DMS153 (cell line): ENCODE measurements at places on chromosomes 4 and X.

GRCh38 chrX:121093011-121093410 is 45.6 kb downstream of the GLUD2 start:
- no peak for DNase-seq

DNA sequence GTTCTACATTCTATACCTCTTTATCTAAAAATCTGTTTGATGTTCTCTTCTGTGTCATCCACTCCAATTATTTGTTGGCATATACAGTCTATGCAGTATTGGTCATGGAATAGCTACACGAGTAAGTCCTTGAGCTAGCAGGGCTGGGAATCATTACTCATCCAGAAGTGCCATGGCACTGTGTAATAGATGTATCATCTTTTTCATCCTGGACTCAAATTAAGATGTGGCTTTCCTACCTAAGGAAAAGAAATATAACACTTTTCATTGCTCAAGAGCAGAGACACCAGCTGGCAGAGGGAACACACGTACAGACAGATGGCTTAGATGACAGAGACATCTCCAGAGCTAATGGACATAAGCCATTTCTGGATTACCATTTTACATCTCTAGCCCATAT is 159.8 kb downstream of the FAM13A start:
- no peak for DNase-seq

- no peak for DNase-seq
Measured at GRCh38 chr4:22428441-22428840, 87.4 kb downstream of the ADGRA3 start.

DNA sequence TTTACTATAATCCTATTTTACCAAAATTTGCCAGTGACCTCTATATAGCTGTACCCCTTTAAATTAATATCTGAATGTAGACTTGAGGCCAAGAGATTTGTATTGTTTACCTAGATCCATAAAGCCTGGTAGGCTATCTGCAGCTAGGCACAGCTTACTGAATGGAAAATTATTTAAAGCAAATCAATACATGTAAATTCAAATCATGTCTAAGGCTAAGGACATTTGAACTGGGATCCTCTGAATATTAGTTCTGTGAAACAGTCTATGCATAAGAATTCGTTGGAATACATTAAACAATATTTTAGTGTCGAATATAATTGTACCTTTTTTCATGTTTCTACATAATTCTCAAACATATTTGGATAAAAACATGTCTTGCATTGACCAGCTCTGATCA is 1.6 kb downstream of the UGT2A3 start:
- no peak for DNase-seq

DNA sequence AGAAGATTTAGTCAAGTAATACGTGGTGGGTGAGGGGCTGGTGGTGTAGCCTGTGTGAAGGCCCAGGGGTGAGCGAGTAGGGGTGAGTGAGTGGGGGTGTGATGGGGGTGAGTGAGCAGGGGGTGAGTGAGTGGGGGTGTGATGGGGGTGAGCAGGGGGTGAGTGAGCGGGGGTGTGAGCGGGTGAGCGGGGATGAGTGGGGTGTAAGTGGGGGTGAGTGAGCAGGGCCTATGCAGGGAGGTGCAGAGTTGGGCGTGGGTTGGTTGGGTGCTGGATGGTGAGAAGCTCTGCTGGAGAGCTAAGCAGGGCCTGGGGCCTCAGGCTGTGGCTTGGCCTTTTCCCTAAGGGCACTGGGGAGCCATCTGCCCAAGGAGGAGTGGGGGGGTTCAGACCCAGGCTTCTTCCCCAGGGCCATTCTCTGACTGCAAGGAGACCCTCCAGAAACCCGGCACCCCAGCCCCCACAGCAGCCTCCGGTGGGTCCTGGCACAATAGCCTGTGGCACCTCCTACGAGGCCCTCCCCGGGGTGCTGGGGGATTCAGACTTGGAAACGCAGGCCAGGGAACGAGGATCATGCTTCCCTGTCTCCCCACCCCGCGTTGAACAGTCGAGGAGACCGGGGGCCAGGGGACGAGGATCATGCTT is 30.4 kb downstream of the SH3TC1 start:
- no peak for DNase-seq

- no peak for DNase-seq
Measured at GRCh38 chrX:131617182-131617581, 73.3 kb downstream of the OR13H1 start.

DNA sequence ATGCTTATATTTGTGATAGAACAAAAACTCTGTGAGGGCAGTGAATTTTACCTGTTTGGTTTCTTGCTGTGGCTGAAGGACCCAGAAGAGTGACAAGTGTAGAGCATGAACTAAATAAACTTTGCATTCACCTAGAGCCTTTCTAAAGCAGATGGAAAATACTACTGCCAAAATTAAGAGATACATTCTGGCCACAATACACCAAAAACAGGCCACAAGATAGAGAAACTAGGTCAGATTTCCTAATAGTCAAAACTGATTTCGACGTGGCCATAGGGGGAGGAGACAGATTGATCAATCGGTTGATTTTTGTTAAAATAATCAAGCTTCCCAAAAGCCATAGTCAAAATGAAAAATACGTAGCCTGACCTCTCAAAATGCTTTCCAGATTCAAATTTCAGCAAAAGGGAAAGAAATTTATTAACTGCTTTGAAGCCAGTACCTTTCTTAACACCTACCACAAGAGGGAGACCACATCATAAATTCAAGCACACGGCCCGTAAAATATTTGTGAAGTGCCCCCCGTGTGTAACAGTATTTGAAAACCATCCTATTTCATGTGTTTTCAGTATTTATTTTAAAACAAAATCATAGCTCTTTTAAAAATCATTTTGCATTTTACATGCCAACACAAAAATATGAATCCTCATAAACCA is 132.4 kb downstream of the CORIN start:
- DNase-seq: no peak

- DNase-seq: no peak
Measured at GRCh38 chr4:3724319-3725231, 41.6 kb upstream of the ADRA2C start.

- no peak for DNase-seq
Measured at GRCh38 chrX:45557387-45557786, 356.7 kb upstream of the DIPK2B start.

- no peak for DNase-seq
Measured at GRCh38 chr4:77185686-77186085, 28.7 kb downstream of the CCNG2 start.

- DNase-seq: no peak
Measured at GRCh38 chrX:45274576-45274975, 73.9 kb upstream of the DIPK2B start.

GRCh38 chrX:154819771-154820341 is 14.6 kb upstream of the MPP1 start:
- no peak for DNase-seq

DNA sequence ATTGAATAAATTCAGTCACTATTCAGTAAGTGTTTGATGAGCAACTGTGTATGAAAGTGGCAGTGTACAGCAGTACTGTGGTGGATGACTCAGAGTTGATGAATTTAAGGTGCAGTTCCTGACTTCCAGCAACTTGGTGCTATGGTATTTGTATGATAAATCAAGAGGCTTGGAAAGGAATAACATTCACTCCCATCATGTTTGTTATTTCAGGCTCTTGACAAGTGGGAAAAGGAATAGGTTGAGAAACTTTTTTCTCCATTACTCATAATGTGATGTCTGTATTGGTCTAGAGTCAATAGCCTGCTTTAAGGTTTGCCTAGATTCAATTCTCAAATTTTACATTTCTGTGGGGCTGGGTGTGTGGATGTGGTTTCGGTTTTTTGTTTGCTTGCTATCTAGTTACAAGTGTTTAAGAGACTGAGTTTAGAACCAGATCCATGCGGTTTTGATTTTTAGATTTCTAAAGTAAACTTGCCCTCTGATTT is 35.1 kb upstream of the CYP2U1 start:
- no peak for DNase-seq

- DNase-seq: no peak
Measured at GRCh38 chrX:42246814-42247213, 323.5 kb upstream of the CASK start.

DNA sequence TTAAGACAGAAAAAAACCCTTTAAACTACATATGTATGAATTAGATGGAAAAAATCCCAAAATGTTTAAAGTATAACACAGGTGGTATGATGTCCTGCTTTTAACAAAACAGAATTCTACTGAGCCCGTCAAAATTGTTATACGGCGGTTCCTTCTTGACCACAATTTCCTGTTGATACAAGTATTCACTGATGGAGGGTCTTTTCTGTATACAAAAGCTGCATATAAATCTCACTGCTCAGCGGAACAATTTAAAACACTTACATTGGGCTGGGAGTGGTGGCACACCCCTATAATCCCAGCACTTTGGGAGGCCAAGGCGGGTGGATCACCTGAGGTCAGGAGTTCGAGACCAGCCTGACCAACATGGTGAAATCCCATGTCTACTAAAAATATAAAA is 62.4 kb downstream of the RPS6KA3 start:
- DNase-seq: no peak

- DNase-seq: no peak
Measured at GRCh38 chr4:4549534-4549933, 7.7 kb upstream of the STX18 start.

DNA sequence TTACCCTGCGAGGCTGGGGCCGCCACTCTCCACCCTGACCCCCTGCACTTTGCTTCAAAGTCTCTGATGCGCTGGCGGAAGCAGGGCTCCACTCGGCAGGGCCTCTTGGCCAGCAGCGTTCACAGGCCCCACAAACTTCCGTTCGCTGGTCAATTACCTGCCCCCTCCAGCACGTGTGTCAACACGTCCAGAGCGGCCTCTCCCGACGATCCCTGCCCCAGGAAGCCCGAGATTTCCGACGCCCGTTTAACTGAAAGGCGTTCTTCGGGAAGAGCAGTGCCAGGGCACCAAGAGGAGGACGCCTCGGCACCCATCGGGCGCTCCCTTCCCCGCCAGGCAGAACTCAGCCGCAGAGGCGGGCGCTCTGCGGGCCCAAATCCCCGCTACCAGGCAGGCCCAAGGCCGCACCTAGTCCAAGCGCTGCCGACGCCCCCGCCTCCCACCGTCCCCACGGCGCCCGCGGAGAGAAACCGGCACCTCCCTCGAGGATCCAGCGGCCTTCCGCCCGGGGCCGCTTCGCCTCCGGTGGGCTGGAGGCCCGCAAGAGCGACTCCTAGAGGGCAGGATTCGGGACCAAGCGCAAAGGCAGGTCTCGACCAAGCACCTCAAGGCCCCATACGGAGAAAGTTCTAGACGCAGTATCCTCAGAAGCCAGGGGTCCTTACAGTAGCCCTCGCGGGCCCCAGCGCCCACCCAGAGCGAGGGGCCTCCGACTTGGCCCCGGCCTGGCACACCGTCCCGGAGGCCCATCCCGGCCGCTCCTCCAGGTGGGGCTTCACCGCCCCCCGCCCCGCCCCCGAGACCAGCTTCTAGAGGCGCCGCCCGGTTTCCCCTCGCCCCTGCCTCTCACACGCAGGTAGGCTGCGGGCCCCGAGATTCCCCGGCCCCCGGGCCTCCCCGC is 586 bp downstream of the BCAP31 start:
- peak; percentile 16 for DNase-seq

DNA sequence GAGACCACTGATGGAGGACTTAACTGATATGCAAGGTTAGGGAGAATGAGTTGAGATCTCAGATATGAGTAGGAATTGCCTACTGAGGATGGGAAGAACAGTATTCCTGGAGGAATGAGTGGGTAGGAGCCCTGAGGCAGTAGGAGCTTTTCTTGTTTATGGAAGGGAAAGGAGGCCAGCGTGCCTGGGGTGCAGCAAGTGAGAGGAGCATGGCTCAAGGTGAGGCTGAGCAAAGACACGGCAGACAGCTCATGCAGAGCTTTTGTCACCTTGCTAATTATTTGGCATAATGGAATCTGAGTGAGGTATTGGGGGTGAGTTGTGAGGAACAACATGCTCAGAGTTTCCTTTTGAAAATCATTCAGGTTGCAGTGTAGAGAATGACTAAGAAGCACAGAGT is 65.3 kb upstream of the IBSP start:
- no peak for DNase-seq

GRCh38 chrX:139211568-139212182 is 318.9 kb upstream of the F9 start:
- DNase-seq: no peak

- no peak for DNase-seq
Measured at GRCh38 chr4:109232681-109233080, 69.8 kb downstream of the COL25A1 start.

DNA sequence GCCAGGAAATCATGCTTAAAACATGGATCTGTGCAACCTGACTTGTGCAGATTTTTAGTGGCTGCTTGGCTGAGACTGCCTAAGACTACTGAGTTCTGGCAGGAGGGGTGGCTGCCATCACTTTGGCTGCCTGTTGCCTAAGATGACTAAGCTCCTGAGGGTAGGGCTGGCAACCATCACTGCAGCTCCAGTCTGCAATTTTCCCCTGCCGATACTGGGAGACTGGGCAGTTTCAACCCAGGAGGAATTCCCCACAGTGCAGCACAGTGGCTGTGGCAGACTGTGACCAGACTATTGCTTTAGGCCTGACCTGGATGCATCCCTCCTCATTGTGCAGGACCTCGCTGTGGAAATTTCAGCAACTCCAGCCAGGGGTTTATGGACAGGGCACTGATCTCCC is 544.9 kb downstream of the ANKRD50 start:
- DNase-seq: no peak

- no peak for DNase-seq
Measured at GRCh38 chrX:49250066-49250465, 14.4 kb downstream of the FOXP3 start.

- DNase-seq: no peak
Measured at GRCh38 chr4:156571146-156571545, 400.5 kb downstream of the PDGFC start.

- no peak for DNase-seq
Measured at GRCh38 chr4:7324651-7325121, 110.0 kb downstream of the PSAPL1 start.

GRCh38 chrX:13685126-13685763 is 3.7 kb upstream of the RAB9A start:
- DNase-seq: no peak

GRCh38 chrX:11382930-11383329 is 89.7 kb downstream of the AMELX start:
- no peak for DNase-seq

DNA sequence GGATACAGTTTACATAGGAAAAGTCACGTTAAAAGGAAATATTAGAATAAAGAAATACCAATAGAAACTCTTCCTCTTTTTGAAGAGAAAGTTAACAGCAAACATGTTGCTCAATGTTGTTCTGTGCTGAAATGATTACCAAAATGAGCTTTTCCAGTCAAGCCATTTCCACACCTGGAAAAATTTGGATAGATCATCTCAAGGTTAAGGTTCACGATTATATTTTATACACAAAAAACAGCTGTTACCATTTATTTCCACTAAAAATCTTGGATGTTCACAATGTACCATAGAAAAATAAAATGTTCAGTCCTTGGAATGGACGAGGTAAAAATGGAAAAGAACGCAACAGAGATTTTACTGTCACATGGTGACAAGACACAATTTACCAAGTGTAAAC is 218.7 kb downstream of the SCFD2 start:
- DNase-seq: no peak
